ENCODE measurements at places on chromosomes 13 and 19.
A peak's percentile ranks its signal among the peaks of the same experiment; 100 is the strongest.

DNA sequence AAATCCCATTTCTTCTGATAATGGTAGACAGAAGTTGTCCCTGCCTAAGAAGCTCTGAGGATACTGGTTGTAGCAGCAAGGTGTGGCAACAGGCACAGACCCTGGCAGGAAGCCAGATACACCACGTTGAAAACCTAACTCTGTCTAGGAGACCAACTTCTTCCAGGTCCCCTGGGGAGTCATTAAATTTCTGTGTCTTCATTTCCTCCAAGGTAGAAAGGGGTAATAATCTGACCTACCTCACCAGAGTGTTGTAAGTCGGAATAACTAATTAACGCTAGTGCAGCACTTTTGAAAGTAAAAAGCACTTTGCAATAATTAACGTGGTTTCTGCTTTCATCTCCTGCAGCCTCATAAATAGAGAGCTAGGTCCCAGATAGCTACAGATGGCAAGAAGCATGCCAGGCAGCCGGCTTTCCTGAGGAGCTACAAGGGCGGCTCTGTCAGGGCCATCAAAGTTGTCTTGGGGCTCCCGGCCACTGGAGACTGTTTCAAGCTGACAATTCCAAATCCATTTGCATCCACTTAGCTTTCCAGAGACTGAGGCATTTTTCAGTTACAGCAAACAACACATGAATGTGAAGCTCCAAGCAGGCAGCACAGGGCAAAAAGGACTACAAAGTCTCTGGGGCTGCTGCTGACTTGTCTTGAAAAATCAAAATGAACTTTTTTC, 176.2 kb downstream of the FOXO1 start:
- no peak for DNase-seq

DNA sequence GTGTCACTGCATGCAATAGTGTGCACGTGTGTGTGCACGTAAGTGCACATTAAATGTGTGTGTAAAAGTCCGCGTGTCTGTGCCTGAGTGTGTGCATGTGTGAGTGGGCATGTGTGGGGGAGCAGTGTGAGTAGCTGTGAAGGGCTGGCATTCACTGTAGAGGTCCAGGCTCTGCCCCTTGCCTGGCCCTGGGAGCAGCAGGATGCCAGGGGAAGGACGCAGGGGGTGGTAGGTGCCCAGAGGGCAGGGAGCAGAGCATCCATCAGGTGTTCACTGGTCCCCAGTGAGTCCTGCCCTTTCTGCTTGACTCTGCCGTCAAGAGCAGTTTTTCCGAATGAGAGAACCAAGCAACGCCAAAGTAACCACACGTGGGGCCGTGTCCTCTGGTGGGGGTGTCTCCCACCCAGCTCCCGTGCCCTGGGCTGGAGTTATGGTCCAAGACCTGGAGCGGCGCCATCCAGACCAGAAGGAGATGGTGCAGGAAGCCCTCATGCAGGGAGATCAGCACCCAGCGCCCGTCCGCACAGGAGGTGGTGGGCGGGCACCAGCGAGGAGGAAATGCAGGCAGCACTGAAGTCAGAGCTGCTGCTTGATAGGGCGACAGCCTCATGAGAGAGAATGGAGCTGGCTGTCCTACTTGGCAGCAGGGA, 68.5 kb downstream of the TEX29 start:
- DNase-seq, result no peak

GRCh38 chr13:73168953-73169401, 110.2 kb downstream of the KLF5 start:
- no peak for DNase-seq

DNA sequence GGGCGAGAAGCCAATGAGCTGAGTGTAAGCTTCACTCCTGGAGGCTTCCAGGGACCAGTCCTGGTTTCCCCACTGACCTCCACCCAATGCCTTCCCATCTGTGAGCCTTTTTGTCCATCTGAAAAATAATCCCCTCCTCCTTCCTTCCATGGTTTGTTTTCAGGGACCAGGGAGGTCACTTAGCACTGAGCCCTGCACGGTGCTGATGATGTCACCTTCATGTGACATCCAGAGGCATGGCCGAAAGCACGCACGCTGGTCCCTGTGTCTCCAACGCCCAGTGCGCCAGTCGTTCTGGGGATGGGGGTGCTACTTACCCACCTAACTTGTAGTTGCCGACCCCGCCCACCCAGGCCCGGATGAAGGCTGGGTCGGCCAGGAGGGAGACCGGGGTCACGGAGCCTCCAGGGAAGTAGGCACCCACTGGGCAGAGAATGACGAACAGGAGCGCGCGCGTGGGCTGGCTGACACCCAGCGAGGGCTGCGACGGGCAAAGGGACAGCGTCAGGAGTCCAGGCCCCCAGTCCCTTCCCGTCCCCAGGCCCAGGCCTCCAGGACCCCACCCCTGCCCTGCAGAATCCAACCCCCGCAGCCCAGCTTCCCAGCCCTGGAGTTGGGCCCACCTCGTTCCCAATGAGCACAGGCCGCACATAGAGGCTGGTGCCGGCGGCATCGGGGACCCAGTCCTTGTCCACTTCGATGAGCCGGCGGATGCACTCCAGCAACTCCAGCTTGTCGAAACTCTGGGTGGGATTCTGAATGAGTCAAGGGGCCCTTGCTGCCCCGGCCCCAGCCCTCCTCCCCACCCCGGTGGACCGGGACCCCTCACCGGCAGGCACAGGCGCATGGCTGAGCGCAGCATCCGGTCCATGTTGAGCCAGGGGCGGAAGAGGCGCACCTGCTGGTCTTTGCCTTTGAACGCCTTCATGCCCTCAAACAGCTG, 11.2 kb downstream of the BCAT2 start:
- no peak for DNase-seq

GRCh38 chr19:50974702-50975556, 5.5 kb upstream of the KLK6 start:
- no peak for DNase-seq

DNA sequence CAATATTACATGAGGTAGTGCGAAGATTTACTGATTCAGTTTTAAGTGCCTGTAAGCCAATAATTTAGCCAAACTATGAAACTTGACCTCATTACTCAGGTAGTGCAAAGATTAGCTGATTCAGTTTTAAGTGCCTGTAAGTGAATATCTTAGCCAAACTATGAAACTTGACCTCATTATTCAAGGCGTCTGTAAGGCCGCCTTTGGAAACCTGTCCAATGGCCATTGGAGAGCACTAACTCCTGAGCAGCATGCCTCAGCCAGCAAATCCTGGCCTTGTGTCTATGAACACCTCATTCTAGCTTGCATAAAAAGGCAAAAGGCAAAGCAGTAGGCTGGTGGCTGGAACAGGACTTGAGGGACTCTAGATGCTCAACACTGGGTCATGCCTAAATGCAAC, 127.0 kb upstream of the GPR12 start:
- DNase-seq, result no peak

GRCh38 chr13:21466527-21466926, 7.4 kb upstream of the ZDHHC20 start:
- DNase-seq, result no peak

- DNase-seq, result peak; percentile 86
Observed at GRCh38 chr13:101917475-101917810, 465.0 kb downstream of the ITGBL1 start.

DNA sequence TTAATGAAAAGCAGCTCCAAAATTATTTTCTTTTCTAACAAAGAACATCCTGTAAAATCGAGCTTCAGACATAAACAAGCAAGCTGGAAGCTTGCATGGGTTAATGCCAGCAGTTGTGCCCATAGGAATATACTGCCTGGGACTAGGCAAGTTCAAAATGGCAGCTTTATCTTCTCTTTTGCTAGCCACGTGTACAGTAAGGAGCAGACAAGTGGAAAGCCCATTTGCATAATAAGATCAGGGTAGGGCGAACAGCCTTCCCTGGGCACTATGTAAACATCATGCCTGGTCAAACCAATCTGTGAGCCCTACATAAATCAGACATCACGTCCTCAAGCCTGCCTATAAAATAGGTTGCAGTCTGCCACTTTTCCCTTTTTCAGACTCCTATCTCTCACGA, 489.7 kb downstream of the RFC3 start:
- DNase-seq, result no peak

DNA sequence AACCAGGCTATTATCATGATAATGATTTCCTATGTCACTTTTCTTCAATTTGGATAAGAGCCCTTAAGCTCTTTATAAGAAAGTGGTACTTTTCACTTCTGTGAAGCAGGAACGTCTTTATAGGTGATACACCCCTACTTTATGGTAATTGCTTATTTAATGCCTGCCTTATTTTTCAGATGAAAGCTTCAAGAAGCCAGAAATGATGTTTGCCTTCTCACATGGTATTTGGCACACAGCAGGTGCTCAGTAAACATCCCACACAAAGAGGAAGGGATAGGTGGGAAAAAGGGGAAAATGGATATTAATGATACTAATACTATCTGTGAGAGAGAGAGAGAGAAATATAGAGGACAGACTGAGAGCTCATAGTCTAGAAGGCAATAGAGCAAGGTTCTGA, 29.0 kb upstream of the WASF3 start:
- DNase-seq, result peak; percentile 40

- no peak for DNase-seq
Observed at GRCh38 chr19:51467864-51468544, 9.8 kb upstream of the SIGLEC8 start.

Measured in NCI-H748 treated with DMSO at 0.1 percent for 48 hours (cell line).